ENCODE measurements at places on chromosomes 2 and 18. TPM values are rescaled to one million over a fixed set of nuclear protein-coding genes. Genes with fewer than 3 reads are reported as not detected.

- DNase-seq = no peak
Observed at GRCh38 chr2:194494401-194494800, 1162.6 kb upstream of the SLC39A10 start.

- no peak for DNase-seq
Observed at GRCh38 chr2:88696611-88697010, 5.1 kb downstream of the RPIA start.

DNA sequence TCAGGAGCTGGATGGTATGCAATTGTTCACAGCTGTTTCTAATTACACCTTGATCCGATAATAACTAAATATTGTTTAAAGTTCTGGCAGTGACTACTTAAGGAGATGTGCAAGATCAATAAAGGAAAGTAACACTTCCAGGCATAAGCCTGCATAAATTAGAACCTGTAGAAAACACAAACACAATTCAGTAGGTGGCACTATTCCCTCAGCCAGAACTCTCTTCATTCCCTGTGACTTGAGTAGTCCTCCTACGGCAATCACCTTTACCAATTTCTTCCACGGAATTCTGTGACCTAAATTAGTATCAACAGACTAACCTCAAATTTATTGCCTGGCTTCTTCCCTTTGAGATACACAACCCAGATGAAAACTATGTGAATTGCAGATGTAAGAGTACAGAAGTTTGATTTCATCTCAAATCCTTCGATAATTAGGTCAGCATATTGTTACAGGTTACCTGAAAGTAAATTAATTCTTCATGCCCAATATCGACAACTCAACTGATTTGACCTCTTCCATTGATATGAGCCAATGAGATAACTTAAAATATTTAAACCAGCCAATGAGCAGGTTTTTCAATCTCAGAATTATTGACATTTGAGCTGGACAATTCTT is 137.8 kb downstream of the PID1 start:
- no peak for DNase-seq

DNA sequence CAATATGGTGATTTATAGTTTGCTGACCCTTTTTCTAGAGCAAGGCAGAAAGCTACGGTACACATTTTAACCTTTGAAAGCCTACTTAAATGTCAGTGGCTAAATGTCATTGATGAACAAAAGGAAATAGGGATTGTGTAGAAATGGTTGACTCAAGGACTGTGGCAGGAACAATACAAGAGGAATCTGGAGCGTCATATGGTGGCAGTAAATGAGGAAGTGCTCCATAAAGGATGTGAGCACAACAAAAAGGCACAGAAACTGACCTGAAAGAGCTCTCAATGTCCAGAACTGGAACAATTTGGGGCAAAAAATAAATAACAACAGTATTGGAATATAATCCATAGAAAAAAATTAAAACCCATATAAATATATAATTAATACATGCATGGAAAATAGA is 443.9 kb upstream of the VRK2 start:
- no peak for DNase-seq

DNA sequence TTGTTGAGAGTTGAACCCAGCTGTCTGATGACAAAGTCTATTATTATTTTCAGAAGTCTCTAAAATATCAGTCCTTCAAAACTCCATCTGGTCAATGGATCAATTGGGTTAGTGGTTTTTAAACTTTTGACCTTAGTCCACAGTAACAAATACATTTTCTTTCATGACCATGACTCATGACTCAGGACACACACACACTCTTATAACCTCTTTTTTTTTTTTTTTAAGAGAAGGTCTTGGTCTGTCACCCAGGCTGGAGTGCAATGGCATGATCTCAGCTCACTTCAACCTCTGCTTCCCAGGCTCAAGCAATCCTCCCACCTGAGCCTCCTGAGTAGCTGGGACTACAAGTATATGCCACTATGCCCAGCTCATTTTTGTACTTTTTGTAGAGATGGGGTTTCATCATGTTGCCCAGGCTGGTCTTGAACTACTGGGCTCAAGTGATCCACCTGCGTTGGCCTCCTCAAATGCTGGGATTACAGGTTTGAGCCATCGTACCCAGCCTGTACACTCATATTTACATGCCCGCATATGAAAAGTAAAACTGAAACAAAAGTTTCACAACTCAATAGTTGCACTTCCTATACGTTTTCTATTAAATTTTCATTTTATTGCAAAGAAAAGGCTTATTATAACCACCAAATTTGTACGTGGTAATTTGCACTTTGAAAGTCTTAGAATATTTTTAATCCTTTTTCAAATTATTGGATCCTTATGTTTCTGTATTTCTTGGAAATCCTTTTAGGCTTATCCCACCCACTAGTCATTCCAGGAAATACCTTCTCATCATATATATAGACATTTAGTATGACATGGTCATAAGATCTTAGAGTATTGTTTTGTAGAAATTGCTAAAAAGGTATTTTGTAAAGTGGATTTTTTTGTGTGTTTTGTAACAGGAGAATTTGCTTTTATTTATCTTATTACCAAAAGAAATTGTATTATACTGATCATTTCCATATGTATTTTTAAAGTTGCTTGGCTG is 199.0 kb downstream of the LPIN1 start:
- no peak for DNase-seq

DNA sequence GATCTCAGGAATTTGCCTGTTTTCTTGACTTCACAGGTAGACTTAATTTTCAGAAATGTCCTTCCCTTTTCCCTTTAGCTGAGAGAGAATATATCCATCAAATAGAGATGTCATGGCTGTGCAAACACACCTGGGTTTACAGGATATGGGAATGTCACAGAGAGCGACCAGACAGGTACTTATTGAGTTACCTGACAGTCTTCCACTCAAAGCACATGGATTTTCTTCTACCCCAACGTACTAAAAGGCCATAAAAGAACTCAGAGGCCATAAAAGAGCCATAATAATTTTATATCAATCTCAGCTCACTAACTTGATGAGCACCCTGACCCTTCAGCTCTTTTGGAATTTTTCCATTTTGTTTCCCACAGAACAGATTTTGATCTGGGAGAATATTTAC is 5.3 kb upstream of the DTNA start:
- no peak for DNase-seq

- no peak for DNase-seq
Observed at GRCh38 chr2:160920791-160921303, 239.4 kb upstream of the TANK start.

- DNase-seq = peak; percentile 89
Observed at GRCh38 chr2:105179469-105180372, 61.8 kb upstream of the GPR45 start.

- no peak for DNase-seq
Observed at GRCh38 chr2:38141501-38141900, 65.5 kb upstream of the CYP1B1 start.

- no peak for DNase-seq
Observed at GRCh38 chr2:184006998-184007397, 591.3 kb upstream of the ZNF804A start.

DNA sequence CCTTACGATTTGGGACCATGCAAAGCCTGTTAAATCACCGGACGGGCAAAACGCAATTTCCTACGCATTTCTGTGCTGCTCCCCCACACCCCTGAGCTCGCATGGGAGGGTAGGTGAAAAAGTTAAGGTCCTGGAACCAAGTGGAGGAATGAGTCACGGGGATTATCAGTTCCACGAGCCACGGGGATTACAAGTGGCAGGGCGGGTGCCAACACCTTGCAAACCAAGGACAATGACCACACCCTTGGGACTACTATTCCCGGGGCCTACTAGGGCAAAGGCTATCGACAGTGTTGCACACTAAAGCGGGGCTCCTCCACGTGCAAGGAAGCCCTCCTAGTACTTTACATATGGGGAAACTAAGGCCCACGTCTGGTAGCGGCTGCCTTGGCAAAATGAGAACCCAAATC is 447 bp downstream of the RETSAT start:
- DNase-seq = no peak

DNA sequence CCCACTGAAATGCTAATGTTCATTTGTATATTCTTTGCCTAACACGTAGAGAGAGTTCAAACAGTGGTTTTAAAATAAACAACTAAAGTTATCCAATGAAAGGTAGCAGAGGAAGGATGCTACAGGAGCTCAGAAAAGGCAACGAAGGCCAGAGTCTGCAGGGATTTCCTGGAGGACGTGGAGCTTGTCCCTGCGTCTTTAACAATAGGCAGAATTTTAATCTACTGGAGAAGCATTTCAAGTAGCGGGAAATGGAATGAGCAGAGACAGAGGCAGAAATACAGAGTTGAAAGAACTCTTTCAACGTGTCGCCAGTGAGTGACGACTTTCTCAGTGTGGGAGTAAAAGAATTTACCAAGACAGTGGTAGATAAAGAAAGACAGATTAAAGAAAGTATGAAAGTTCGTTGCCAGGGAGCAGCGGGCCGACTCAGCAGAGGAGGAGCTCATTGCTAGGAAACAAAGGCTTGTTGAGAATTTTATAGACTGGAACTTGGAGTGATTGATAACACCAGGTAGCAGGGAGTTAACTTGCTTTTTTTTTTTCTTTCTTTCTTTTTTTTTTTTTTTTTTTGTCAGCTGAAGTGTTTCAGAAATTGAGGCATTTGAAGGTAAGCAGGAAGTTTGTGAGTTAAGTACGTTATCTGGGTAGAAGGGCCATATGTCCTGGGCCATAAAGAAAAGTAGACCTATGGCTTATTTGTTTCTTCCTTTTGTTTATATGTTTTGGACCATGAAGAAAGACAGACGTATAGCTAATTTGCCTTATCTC is 625 bp upstream of the NBAS start:
- no peak for DNase-seq

GRCh38 chr18:40367576-40367975 is 1587.5 kb upstream of the PIK3C3 start:
- no peak for DNase-seq

GRCh38 chr2:107418708-107419107 is 408.0 kb upstream of the RGPD4 start:
- DNase-seq = no peak

DNA sequence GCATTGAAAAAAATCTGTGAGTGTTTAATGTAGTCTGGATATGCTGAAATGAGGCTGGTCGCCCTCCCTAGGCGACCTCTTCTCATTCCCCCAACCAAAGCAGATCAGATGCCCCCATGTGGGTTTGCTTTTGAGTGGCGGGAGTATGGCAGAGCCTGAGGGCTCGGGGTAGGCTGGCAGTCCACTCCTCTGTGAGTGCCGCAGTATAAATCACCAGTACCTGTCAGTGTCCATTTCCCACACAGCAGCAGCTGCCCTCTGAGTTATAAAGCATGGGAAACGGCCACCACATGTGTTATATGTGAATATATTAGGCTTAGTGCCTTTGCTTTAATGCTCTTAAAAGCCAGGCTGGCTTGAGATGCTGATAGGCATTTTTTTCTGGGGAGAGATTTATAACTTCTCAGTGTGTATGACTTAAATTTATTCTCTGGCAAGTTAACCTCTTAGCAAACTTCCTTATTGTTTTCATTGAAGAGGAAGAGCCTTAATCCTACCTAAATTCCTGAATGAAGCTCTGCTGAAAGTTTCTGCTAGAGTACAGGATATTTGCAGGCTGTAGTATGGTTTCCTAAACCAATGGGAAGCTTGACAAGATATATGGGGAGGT is 3.8 kb downstream of the DCC start:
- DNase-seq = no peak

GRCh38 chr2:206069417-206069816 is 16.6 kb downstream of the INO80D start:
- DNase-seq = no peak

The LMAN1 gene
- 58.3 TPM for total RNA-seq

The PTPRN gene
- total RNA-seq = 3.0 TPM

The NT5C1B gene
- total RNA-seq = not detected

The IL1RN gene
- 0.40 TPM for total RNA-seq

The SERPINB12 gene
- not detected for total RNA-seq

Data from esophagus muscularis mucosa (tissue), 4 donors.